Stimulated activated CD4-positive, alpha-beta T cell treated with anti-CD3 and anti-CD28 coated beads, Interleukin-12 subunit alpha, Interleukin-12 subunit beta, amount 100 ng/mL, for 24 hours (primary cell): ENCODE measurements at places on chromosomes 5 and 9.

DNA sequence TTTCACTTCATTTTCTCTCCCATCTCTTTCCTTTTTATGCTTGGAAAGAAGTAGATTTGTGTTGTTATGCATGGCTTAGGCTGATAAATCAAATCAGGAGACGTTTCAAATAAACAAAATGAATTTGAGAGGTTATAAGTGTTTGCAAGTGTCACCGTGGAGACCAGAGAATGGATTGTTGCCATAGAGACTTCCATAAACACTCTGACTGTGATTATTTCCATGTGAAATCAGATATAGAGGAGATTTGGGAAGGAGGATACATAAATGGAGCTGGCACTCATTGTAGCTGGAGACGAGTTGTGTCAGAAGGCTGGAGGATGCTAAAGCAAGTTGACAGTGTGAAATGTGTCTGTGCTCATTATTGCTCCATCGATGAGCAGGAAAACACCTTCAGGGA is 84.2 kb upstream of the PCSK1 start:
- no peak for DNase-seq

- DNase-seq, result no peak
Measured at GRCh38 chr5:67578011-67578410, 381.4 kb upstream of the CD180 start.

DNA sequence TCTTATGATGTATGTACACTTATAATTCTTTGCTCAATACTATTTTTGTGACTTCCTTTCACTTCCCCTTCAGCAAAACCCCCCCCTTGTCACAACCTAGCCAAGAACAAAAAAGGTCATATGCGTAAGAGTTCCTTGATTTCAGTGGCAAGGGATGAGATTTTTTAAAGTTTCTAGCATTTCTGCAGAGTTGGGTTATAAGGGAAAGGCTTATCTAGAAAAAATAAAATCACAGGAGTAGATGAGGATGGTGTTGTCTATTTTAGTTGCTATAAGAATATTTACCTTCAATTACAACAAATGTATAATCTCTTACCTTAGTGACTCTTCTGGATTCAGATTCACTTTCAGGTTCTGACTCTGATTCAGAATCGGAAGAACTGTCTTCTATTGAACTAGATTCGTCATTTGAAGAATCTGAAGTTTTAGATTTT is 184.6 kb downstream of the AP3B1 start:
- DNase-seq, result no peak

DNA sequence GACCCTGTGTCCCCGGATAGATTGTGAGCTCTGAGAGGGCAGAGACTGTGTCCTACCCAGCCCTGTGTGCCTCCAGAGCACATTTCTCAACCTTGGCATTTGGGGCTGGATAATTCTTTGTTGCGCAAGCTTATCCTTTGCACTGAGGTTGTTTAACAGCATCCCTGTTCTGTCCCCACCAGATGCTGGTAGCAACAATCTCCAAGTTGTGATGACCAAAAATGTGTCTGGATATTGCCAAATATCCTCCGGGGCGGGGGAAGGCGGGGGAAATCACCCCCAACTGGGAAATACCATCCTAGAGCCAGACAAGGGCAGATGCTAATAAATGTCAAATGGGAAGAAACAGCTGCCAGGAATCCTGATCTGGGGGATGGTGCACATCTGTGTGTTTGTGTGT is 24.0 kb upstream of the TNIP1 start:
- no peak for DNase-seq

GRCh38 chr9:137222190-137223077 is at the start of gene RNF208:
Gene RNF208 (minus strand): TSS chr9:137222240. CDS start chr9:137221212, 1,028 bp downstream.
- no peak for DNase-seq

DNA sequence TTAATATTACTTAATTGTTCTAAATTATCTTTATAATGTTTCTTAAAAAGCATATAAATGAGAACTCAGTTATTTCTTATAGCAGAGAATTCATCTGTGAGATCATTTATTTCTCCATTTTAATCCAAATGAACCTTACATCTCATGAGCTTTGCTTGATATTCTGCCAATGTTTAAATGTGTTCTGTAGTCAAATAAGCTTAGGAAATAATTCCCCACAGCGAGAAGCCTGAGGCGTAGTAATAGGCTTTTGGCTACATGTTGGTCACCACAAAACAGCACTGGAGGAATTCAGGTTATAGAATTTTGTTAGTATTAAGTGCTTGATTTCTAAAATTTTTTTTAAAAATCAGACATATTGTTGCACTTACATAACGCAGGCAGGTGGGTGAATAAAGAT is 585.3 kb upstream of the RORB start:
- no peak for DNase-seq

DNA sequence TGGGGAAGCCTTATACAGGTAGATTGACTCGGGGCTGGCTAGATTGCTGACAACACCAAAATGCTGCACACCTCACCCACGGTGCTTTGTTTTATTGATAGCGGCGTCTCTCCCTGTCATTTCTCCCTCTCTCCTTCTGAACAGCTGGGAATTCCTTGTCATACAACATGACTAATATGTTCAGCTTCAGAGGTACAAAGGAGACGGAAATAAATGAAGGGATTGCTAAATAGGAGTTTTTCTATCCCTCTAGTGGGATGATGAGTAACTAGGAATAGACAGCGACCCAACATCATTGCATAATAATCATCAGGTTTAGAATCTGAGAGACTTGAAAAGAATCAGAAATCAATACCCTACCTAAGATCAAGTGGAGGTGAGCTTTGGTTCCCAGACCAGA is 337.7 kb upstream of the PANK3 start:
- no peak for DNase-seq

GRCh38 chr5:86542532-86542931 is 75.2 kb upstream of the COX7C start:
- no peak for DNase-seq

DNA sequence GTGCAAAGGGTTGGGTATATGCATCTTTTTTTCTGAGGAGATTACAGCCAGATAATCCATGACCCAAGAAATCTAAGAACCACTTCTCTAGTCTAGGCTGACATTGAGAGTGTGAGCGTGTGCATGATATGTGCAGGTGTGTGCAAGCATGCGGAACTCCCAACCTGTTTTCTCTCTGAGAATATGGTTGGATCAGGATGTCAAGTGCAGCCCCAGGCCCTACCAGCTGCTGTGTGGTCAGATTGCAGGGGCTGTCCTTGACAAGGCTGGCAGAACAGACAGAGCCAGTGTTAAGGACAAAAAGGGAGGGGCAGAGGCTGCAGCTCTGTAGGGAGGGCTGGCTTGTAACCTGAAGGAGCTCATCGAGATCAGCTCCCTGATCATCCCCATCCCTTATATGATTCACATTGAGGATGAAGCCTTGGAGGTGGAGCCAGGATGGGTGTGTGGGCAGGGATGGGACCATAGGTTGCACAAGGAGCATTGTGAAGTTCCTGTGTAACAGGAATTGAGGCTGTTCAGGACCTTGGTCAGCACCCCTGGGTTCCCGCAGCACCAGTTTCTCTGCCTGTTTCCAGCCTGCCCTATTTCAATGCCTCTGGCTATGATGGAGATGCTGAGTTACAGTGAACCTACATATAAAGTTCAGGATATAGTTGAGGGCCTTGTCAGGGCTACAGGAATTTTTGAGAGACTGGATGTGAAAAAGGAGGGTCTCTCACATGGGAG is 52.6 kb upstream of the ARAP3 start:
- DNase-seq, result no peak

DNA sequence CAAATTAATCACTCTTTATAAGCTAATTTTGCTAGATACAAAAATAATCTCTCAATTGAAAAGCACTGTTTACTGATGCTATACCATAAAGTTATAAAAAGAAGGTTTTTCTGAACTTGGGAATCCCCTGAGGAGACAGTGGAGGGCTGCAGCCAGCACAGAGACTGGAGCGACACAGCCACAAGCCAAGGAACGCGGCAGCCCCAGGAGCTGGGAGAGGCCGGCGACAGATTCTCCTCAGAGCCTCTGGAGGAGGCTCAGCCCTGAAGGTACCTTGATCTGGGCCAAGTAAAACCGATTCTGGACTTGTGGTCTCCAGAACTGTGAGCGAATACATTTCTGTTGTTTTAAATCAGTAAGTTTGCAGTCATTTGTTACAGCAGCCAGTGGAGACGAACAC is 3.7 kb downstream of the GFPT2 start:
- DNase-seq, result no peak

DNA sequence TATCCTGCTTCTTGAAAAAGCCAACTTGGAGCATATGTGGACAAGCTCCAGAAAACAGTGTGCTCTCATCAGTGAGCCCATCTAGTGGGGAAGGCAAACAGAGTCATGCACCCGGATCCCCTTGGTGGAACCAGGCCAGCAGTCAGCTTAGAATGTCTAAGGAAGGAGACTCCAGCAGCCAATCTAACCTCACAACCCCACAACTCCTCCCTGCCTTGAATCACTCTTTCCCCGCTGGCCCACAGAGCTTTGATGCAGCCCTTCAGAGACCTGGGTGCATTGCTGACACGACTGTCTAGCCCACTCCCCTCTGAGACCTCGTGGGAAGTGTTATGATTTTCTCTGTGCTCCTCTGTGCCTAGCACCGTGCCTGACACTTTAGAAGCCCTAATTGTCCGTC is 623.7 kb downstream of the BNC2 start:
- DNase-seq, result no peak

DNA sequence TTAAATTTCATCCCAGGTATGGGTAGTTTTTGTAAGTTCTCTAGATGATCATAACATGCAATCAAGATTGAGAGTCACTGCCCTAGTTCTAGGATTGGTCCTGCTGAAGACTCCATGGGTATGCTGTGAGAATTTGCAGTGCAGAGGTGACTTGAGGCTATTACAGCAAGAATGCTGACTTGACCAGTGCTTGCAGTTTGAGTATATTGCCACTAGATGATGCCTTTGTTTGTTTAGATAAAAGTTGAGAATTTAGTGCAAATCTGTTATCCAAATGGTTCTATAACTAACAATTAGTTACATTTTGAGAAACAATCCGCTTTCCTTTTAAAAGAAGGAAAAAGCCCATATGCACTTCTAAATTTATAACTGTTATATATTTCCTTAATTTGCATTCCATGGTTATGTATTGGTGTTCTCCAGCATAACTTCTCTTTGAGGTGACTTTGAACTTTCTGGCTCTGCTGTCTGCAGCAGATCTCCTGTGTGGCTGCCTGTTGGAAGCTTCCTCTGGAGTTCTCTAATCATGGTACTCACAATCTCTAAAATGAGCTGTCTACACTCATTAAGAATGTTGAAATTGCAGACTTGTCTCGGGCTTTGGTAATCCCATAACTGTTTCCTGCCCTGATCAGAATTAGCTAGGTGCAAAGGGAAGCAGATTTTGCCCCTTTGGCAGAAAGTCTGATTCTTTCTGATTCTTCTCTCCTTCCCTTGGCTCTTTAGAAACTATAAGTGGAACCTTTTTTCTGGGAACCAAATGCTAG is 24.9 kb downstream of the MELK start:
- DNase-seq, result no peak

- DNase-seq, result no peak
Measured at GRCh38 chr5:153783362-153783658, 255.4 kb downstream of the FAM114A2 start.

GRCh38 chr5:126395605-126396004 is 27.6 kb upstream of the GRAMD2B start:
- no peak for DNase-seq

GRCh38 chr5:50744776-50745175 is 78.3 kb downstream of the PARP8 start:
- no peak for DNase-seq

DNA sequence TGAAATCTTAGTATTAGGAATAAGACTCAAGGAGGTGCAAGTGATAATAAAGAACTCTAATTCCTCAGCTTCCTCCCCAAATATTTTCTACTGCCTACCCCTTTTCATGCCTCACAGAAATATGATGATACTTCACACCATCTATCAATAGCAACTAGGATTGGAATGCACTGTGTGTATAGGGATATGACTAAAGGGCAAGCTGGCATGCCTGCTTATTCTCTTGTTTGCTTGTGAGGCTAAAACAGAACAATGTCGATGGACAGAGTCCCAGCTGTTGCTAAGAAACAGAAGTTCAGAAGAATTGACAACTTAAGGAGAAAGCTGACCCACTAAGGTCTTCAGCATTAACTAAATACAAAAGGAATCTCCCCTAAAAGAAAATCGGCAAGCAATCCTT is 9.7 kb upstream of the CHD1 start:
- no peak for DNase-seq

DNA sequence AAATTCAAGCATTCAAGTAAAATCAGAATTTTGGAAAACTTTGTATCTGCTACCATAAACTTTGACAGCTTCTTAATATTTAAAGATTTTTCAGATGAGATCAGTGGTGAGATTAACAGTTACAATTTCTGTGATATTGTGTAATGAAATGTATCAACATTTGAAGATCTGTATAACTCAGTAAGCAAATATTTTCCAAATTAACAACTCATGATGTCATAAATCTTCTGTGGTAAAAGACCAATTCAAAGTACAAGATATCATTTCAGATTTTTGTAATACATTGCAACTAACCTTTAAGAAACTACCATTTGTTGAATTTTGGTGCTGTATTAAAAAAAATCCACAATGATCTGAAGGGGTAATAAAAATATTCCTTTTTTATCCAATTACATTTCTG is 352.2 kb downstream of the KIAA0825 start:
- DNase-seq, result no peak

- DNase-seq, result no peak
Measured at GRCh38 chr9:69325409-69326212, 596 bp downstream of the ENTREP1 start.

DNA sequence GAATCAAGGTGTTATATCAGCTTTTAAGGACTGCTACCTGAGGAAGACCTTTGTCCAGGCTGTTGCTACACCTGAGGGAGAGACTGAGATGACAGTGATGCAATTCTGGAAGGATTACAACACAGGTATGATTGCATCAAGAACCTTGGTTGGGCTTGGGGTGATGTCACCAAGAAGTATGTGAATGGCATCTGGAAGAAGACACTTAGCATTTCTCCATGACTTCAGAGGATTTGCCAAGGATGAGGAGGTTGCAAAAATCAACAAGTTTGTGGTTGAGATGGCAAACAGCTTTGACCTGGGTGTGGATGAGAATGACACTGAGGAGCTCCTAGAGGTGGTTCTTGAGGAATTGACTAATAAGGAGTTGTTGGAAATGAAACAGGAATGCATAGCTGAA is 67.9 kb upstream of the PANK3 start:
- no peak for DNase-seq

- no peak for DNase-seq
Measured at GRCh38 chr9:532707-533106, 308.8 kb upstream of the DMRT1 start.

GRCh38 chr5:39106322-39106721 is 32.1 kb upstream of the RICTOR start:
- no peak for DNase-seq

- DNase-seq, result no peak
Measured at GRCh38 chr5:96893342-96893741, 17.0 kb downstream of the ERAP2 start.

GRCh38 chr9:115422932-115423440 is 305.0 kb upstream of the TNC start:
- no peak for DNase-seq

DNA sequence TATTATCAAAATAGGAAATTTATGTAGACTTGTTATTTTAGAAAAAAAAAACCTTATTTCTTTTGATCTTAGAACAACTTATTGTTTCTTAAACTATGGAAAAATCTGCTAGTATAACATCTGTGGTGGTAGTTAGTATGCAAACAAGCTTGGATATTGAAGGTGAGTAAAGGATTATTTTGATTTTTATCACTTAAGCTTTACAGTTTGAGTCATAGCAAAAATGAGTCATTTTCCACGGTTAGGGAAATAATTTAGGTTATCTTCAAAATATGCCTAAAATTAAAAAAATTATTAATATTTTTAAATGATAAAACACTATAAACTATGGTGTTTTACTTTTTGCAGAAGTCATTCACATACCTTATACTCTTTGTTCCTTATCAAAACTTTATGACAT is 107.2 kb upstream of the DHFR start:
- DNase-seq, result no peak

GRCh38 chr5:8320244-8320643 is 451.3 kb downstream of the MTRR start:
- DNase-seq, result no peak
